ENCODE measurements at places on chromosomes 16 and 17. TPM values are rescaled to one million over a fixed set of nuclear protein-coding genes. Genes with fewer than 3 reads are reported as not detected.
A peak's percentile ranks its signal among the peaks of the same experiment; 100 is the strongest.

SLC12A3 gene
- total RNA-seq, result not detected

KCNJ2 gene
- total RNA-seq, result 5.1 TPM

MMP2 gene
- total RNA-seq, result 2,259 TPM

RAB40C gene
- 11.2 TPM for total RNA-seq

GRCh38 chr17:18000030-18000408 is 27.4 kb downstream of the DRC3 start:
- no peak for DNase-seq

- no peak for DNase-seq
Observed at GRCh38 chr17:81196505-81197408, 26.0 kb downstream of the CEP131 start.

- DNase-seq, result no peak
Observed at GRCh38 chr17:12646761-12647422, 18.8 kb upstream of the MYOCD start.

DNA sequence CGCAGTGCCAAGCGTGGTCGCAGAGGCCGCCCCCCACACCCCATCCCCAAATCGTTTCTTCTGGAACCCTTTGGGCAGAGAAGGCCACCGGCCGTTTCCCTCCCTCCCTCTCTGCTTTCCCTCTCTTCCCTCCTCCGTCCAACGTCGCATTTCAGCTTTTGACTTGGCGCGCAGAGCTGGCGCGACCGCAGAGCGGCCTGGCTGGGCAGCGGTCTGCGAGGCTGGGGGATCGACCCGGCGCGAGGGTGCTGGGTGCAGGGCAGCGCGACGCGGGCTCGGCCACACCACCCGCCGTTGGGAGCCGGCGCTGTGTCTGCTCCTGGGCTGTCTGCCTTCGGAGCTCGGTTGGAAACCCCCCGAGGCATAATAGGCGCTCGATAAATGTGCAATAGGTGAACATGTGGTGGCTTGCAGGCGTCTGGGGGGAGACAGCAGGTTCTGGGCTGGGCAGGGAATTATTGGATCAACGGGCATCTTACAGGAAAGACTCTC is 2.8 kb upstream of the NTN3 start:
- peak; percentile 94 for DNase-seq

GRCh38 chr17:70329721-70330120 is 160.4 kb downstream of the KCNJ2 start:
- DNase-seq, result no peak
